ENCODE measurements at places on chromosomes 5 and 9.

DNA sequence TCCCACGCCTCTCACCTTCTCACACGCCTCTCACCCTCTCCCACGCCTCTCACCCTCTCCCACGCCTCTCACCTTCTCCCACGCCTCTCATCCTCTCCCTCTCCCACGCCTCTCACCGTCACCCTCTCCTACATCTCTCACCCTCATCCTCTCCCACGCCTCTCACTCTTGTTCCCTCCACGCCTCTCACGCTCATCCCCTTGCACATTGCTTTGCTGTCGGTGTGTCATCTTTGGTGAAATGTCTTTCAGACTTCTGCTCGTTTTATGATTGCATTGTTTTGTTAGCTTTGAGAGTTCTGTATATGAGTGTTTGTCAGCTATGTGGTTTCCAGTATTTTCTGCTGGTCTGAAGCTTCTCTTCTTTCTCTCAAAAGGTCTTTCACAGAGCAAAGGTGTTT, 102.7 kb downstream of the EHMT1 start:
- no peak for DNase-seq

DNA sequence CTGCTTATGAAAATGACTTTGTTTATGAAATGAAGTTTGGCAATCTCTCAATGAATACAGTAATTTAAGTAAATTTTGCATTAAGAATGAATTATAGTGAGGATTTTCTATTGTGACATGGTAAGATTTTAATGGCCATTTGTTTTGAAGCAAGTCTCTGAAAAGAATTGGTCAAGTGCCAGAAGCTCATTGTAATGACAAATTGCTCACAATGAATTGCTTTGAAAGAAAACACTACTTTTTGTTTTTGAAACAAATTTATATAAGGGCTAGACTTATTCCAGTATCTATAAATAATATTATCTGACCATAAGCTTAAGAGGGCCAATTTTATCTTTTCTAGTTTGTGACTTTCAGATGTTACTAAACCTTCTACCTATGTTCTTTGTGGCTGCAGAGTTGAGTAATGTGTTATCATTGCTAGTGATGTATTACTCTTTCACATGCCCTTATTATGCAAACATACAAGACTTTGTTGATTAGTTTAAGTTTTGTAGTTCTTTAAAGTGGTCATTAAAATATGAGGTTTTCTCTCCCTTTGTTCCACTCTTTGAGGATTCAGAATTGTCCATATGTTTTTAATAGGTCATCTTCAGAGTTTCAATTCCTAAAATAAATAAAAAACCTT, 93.0 kb upstream of the ZNF608 start:
- no peak for DNase-seq

DNA sequence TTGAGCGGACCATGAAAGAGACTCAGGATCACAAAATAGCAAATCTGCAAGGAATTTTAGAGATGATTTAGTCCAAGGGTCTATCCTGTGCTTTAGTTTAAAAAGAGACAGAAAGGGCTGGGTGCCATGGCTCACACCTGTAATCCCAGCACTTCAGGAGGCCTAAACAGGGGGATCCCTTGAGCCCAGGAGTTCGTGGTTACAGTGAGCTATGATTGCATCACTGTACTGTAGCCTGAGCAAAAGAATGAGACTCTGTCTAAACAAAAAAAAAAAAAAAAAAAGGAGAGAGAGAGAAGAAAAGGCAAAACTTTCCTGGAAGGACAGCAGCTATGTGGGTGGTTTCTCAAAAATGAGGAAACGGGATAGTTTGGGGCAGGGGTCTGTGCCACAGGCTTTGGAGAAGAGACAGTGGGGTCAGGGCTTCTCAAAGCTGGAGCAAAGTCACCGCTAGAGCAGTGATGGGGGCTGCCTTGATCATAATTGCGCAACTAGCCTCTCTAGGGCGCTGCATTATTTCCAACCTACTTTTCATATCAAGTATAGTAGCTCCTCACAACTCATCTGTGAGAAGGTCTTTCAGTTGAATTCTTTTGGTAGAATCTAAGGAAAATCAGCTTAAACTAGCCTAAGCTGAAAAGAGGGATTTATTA, 8.5 kb upstream of the ANKH start:
- no peak for DNase-seq

GRCh38 chr5:42953041-42953440, 87.1 kb downstream of the ANXA2R start:
- DNase-seq, result no peak

DNA sequence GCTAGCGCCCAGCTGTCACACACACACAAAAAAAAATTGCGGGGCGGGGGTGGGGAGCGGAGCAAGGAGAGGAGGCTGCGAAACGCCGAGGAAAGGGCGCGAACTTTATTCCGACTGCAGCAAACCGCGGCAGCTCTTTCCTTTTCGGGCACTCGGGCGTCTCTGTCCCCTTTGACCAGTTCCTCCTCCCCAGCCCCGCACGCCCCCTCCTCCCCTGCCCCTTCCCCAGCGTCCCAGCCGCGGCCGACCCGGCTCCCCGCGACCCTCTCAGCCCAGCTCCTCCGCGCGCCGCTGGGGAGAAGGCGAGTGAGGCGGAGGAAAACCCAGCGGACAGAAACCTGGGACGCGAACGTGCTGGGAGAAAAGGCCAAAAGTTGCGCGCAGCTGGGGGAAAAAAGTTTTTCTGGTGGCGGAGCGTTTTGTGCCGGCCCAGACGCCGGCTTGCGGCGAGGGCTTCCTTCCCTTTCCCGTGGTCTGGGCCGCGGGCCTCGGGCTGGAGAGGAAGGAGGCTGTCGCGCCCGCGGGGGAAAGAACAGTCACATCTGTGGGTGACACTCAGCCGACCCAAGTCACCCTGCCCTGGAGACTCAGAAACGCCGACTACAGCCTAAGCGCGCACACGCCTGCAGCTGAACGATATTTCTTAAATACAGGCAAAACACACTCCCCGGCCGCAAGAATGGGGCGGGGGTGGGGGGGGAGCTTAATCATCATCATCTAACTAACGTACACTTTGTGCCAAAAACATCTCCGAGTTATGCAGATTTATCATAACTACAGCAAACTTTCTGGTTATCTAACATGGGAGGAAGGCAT, 1.1 kb upstream of the BNC2 start:
- DNase-seq, result no peak

- DNase-seq, result no peak
Measured at GRCh38 chr9:85158512-85158911, 489.0 kb downstream of the NTRK2 start.

GRCh38 chr5:147961208-147961749, 54.9 kb upstream of the C5orf46 start:
- no peak for DNase-seq

GRCh38 chr5:74540622-74541021, 99.9 kb downstream of the ENC1 start:
- DNase-seq, result no peak
